ENCODE measurements at places on chromosomes 2 and 18. TPM values are rescaled to one million over a fixed set of nuclear protein-coding genes. Genes with fewer than 3 reads are reported as not detected.

The RSAD2 gene
- total RNA-seq = under 0.01 TPM

The REG1A gene
- not detected for total RNA-seq

The UBE2F gene
- 85.5 TPM for total RNA-seq

The ITGB6 gene
- 50.4 TPM for total RNA-seq

The RETREG2 gene
- 40.1 TPM for total RNA-seq

The SERPINB11 gene
- total RNA-seq = not detected

The COLEC12 gene
- total RNA-seq = 3.3 TPM

The CXCR2 gene
- not detected for total RNA-seq
